NCI-H1436 (cell line): ENCODE measurements at places on chromosomes 3 and 15.

- no peak for DNase-seq
These were observed 21.2 kb upstream of the SPRED1 start for GRCh38 chr15:38231436-38231835.

GRCh38 chr3:34268032-34268709, 469.7 kb downstream of the PDCD6IP start:
- no peak for DNase-seq

DNA sequence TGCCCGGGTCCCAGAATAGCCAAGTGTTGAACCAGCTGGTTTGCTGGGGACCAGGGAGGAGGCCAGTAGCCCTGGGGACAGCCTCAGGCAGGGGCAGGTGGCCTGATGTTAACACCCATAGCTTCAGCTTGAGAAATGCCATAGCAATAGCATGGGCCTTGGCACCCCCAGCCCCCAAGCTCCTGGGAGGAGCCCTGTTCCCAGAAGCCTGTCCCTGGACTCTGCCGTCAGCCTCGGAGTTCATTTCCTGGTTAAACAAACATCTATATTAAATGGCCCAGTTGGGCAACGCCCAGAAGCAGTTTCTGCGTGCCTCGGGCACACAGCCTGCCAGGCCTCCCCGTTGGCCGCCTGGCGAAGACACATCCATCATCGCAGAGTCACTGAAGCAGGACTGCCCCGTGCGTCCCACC, 58.2 kb downstream of the FGD5 start:
- no peak for DNase-seq

DNA sequence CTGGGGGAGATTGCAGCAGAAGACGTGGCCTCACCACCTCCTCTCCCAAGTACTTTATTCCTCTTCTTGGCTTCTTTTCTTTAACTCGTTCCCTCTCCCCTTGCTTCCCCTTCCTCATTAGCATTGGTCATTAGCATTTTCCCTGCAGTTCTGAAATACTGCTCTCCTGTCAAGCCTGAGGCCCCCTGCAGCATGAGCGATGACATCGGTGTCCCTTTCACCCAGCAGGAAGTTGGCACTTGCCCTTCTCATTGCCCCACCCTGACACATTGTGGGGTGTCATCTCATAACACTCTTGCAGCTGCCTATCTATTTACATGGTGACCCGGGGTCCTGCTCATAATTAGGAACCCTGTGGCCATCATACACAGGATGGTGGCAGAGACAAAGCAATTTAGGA, 167.1 kb downstream of the ARRDC4 start:
- DNase-seq = no peak

DNA sequence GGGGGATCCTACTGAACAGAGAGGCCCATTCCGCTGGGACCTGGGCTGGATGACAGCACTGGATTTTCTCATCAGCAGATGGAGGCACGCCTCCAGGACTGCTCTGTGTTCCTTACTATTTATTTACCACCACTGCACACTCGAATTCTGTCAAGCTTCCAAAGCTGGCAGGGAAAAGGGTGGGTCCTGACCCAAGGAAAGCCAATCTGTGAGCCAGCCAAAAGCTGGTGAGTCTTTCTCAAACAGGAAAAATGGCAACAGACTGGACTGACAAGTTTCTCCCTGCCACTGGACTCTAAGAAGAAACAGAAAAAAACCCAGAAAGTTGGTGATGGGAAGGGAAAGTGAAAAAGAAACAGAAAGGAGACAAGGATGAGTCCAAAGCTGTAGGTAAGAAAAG, 37.8 kb downstream of the CD47 start:
- no peak for DNase-seq

- peak; percentile 44 for DNase-seq
These were observed 103.5 kb downstream of the LIPC start for GRCh38 chr15:58535337-58535736.

- no peak for DNase-seq
These were observed 233.4 kb downstream of the ADAMTS17 start for GRCh38 chr15:100108346-100108745.

DNA sequence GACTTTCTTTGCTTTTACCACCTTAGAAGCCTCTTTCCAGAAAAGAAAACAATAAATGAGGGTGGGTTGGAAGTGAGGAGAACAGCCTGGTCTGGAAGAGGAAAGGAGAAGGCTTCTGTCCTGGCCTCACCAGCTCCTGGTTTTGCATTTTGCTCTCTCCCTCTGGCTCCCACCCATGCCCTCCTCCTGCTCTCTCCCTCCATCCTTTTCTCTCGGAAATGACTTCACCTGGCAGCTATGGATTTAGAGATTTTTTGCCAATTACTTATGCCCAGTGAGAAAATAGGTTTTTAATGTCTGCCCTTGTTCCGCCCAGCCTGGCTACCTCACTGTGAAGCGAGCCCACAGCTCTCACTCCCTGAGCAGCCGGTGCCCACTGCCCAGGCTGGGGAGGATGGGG, 77.9 kb upstream of the NTRK3 start:
- DNase-seq = no peak

DNA sequence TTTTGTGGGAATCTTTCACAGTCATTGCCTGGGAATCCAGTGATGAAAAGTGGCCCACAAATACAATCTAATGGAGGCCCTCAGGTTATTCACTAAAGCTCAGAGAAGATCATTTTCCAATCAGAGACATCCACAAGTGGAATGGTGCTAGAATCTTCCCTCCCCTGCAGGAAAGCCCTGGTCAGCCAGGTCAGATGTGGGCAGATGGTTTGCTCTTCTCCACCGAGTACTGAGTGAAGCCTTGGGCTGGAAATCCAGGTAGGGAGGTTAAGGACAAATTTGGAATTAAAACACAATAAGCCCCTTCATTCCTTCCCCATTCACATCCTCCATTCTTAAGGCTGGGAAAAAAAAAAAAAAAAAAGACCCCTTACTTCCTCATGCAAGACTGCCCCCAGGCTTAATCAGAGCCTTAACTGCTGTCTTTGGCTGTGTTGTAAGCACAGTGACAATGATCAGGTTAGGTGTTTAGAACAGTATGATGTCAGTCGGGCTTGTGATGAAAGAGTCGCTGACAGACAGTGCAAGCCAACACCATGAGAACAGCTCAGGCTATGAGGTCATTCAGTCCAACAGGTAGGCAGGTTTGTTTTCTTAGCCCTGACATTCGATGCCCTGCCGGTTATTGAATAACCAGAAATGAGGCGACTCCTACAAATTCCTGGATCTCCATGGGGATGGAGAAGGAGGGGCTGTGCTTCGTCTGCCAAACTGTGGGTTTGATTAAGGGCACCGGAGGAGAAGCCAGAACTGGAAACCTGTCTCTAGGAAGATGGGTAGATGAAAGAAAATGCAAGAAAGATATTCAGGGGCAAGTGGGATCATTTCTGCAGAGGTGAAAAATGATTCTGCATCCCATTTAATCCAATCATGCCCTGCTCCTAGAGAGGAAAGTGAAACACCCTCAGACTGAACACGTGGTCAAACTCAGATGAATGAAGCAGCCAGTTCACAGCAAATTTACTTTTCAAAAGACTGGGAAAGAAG, 23.5 kb upstream of the HES1 start:
- DNase-seq = no peak

GRCh38 chr15:56893364-56893678, 25.1 kb upstream of the TCF12 start:
- DNase-seq = no peak

DNA sequence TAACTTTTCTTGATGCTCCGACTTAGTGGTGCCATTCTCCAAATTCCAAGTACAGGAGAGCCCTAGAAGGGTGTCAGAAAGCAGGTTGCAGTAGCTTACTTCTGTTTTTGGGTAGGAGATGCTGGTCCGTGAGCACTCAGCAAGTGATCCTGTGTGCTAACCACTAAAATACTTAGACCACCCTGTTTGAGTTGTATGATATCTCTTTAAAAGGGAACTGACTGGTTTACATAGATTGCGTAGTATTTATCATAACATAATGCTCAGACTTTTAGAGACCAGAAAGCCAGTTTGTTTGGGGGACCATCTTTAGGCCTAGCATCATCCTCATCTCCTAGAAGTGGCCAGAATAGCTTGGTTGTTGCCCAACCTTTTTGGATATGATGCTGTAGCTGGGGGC, 26.7 kb downstream of the CTDSPL start:
- DNase-seq = no peak
